ENCODE measurements at places on chromosomes 13 and 19.

DNA sequence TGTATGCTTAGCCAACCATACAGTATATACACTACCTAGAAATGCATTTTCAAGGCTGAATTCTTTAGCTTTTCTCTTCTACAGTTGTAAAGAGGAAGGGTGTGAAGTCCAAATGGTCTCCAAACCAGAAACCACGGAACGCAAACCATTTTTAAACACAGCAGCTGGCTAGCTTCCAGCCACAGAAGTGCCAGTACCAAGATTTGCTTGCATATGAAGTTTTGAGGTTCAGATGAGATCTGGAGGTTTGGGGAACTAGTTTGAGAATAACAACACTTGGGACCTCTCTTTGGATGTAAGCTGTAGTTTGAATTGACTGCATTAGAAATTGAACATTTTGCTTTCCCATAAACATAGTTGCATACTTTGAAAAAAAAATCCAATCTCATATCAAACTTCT, 1243.5 kb downstream of the EFNB2 start:
- DNase-seq = no peak

DNA sequence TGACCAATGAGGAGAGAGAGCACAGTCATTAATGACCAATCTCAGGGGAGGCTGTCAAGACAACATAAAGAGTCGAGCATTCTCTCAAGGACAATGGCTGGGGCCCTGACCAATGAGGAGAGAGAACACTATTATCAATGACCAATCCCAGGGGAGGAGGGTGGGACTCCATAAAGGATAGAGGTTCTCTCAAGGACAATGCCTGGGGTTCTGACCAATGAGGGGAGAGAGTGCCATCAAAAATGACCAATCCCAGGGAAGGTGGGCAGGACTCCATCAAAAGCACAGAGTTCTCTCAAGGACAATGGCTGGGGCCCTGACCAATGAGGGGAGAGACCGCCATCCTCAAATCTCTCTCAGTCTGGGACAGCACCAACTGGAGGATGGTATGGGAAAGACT, 3.3 kb upstream of the KLK11 start:
- DNase-seq = no peak

DNA sequence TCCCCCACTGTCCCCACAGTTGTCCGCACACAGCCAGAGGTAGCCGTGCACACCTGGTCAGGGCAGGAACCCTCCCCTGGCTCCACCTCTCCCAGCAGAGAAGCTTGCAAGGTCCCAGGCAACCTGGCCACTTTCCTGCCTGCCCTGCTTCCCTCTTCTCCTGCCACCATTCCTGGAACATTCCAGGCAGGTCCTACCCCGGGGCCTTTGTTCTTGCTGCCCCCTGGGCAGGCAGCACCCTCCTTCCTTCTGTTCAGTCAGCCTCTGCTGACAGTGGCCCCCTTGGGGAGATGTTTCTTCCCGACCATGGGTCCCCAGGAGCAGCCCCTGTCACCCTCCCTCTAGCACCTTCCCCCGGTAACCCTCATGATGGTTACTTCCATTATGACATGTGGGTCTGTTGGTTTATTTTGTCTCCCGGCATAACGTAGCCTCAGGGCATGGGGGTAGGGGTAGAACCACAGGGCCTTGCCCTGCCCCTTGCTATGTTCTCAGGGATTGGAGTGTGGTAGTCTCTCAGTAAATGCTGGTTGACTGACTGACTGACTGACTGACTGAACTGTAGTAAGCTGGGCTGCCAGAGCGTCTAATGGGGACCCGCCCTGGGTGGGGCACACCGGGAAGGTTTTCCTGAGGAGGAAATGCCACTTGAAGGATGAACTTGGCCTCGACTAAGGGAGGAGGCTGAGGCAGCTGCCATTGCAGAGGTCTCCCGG, 10.8 kb downstream of the PAK4 start:
- DNase-seq = no peak

GRCh38 chr13:80030491-80030890, 310.4 kb downstream of the SPRY2 start:
- DNase-seq = no peak

- DNase-seq = no peak
Observed at GRCh38 chr13:31053091-31053490, 108.6 kb downstream of the HSPH1 start.

- DNase-seq = no peak
Observed at GRCh38 chr19:48913114-48913889, 13.2 kb downstream of the NUCB1 start.

Measured in KG1 (cell line).